ENCODE measurements at places on chromosomes 12 and 14.

GRCh38 chr12:66320996-66321395 lies 18.7 kb downstream of the HELB start:
- DNase-seq = no peak

- no peak for DNase-seq
Observed at GRCh38 chr12:6699989-6700645, 498 bp downstream of the PIANP start.

- no peak for DNase-seq
Observed at GRCh38 chr12:131047789-131048610, 94.3 kb downstream of the ADGRD1 start.

DNA sequence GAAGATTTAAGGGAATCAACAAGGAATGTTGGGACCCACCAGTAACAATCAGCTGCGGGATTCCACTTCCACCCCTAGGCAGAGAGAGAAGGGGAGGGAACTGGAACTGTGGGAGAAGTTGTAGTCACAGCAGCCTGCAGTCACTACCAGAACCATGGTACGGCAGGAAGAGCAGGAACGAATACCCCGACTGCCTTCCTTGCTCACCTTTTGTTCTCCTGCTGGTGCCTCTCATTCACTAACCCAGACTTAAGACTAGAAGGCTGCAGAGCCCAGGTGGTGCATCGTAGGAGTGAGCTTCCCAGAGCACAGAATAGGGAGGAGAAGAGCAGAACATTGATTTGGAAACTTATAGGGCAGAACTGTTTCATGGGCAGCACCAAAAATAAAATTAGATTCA lies 154.2 kb downstream of the DYRK2 start:
- DNase-seq = no peak

- DNase-seq = no peak
Observed at GRCh38 chr12:95014554-95014953, 11.1 kb upstream of the NDUFA12 start.

DNA sequence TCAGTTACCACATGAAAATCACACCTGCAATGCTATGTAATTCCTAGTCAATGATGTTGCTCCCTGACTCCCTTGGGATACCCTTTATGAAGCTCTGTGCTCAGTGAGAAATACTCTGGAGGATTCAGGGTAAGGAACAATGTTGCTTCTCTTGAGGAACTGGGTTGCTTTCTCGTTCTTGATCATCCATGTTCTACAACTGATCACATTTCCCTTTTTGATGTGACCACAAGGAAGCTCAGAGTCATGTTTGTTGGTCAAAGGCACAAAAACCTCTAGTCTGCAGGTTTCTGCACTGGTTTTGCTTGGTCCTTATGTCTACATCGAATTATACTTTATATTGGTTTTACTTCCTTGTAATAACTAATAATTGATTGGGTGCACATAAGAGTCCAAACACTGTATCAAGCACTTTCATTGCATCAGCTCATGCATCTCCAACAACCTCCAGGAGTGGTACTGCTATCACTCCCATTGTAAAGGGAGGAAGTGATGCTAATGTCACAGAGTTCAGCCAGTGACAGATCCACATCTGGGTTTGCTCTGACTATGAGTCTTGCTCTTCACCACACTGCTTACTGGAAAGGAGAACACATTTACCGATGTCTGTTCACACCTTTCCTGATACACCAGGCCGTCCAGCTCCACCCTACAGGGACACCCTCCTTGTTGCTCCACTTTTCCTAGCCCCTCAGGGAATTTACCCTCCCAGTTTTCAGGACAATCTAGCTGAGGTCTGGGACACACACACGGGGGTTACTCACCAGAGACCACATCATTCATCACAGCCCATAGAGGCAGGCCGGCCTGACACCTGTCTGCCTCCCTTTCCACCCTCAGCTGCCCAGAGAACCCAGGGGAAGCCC lies 41.0 kb downstream of the CMKLR1 start:
- no peak for DNase-seq

DNA sequence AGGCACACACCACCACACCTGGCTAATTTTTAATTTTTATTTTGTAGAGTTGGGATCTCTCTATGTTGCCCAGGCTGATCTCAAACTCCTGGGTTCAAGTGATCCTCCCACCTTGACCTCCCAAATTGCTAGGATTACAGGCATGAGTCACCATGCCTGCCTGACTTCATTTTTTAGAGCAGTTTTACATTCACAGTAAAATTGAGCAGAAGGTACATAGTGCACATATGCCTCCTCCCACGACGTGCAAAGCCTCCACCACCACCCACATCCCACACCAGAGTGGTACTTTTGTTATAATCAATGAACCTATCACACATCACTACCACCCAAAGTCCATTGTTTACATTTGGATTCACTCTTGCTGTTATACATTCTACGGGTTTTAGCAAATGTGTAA lies 62.5 kb upstream of the PLEKHG3 start:
- no peak for DNase-seq

DNA sequence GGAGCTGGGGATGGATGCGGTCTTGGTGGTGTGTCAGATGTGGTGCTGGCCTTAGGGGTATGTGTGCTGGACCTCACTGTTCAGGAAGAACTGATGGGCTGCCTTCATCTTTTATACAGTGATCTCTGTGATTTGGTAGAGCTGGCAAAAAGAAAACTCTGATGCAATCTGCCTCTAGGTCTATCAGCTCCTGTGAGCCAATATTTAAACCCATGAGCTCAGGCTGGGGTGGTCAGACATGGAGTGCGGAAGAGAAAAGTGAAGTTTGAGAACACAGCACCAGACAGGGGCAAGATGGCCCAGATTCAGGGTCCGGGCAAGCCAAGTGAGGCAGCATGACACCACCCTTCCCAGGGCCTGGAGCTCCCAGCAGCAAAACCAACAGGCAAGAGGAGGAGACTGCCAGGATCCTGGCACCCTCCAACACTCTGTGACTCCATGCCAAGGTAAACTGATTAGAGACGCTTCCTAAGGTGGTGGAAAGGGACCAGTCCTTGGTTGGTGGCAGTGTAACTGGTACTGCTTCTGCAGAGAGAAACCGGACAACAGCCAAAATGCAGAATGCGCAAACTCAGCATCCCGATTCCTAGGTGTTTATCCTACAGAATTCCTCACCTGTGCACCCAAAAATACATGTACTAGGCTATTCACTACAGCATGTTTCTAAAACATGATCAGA lies 82.3 kb downstream of the CHGA start:
- no peak for DNase-seq

GRCh38 chr12:107580750-107581618 lies 104.6 kb upstream of the PWP1 start:
- no peak for DNase-seq

DNA sequence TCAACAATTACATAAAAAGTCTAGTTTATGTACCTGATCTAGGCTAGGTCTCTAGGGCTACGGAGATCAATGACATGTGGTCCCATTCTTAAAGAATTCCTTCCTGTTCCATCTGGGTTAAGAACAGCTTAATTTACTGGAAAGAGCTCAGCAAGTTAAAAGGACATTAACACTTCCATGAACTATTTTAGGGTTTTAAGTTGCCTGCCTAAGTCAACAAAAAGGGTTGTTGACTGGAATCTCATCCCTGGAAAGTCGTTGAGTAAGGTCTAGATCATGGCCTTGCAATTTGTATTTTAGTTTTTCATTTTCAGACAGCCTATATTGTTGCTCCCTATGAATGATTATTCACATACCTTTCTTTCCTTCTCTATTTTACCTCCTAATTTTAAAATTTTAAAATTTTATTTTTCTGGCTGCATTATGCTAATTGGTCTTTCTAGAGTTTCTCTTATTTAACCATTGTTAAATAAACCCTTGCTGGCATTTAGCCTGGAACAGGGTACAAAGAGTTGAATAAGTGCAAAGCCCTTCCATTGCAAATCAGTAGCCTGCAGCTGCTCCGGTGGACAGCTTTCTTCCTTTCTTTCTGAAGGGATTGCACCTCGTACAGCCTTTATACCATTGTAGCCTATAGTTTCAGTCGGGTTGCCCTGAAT lies 66.3 kb downstream of the VRK1 start:
- no peak for DNase-seq

- DNase-seq = no peak
Observed at GRCh38 chr12:3896801-3897351, 23.7 kb upstream of the PARP11 start.

DNA sequence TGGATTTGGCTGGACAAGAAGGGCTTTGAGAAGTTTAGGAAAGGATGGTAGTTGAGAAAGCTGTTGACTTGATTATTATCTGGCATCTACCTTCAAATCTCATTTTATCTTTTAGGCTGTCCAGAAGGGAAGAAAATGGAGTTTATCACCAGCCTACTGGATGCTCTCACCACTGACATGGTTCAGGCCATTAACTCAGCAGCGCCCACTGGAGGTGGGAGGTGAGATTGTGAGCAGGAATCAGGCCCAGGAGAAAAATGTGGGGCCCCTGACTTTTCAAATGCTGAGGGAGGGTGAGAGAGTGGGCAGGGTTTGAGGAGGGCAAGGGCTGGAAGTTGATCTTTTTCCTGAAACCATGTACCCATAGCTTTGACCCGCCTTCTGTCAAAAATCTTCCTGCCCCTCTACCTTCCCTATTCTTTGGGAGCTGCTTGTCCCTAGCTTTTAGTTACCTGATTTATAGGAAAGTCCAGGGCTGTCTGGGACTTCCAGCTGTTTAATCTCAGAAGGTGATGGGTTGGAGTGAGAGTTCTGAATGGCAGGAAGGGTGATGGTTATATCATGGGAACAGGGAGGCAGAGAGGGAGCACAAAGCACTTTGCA lies 134.2 kb downstream of the SMOC1 start:
- peak; percentile 23 for DNase-seq

DNA sequence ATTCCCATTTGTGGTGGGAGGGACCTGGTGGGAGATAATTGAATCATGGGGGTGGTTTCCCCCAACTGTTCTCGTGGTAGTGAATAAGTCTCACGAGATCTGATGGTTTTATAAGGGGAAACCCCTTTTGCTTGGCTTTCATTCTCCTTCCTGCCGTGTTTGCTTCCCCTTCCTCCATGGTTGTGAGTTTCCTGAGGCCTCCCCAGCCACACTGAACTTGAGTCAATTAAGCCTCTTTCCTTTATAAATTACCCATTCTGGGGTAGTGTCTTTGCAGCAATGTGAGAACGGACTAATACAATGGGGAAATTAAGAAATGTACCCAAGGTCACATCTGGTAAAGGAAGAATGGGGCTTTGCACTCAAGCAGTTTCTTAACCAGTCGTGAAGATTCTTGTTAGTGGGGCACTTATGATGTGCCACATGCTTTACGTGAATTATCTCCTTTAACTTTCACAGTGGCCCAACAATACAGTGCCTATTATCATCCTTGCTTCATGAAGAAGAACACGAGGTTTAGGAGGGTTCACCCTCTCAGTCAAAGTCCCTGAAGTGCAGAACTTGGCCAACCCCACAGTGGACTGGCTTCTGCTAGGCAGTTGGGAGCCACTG lies 234.3 kb downstream of the EFCAB11 start:
- DNase-seq = no peak

GRCh38 chr12:59401862-59402261 lies 194.0 kb upstream of the SLC16A7 start:
- DNase-seq = no peak

- no peak for DNase-seq
Observed at GRCh38 chr12:50032854-50033581, 7.7 kb upstream of the RACGAP1 start.

GRCh38 chr12:98786653-98787052 lies 141.6 kb downstream of the APAF1 start:
- DNase-seq = no peak

- DNase-seq = peak; percentile 22
Observed at GRCh38 chr12:32025906-32026305, 66.7 kb downstream of the RESF1 start.

GRCh38 chr12:4833053-4833452 lies 76.7 kb upstream of the KCNA1 start:
- no peak for DNase-seq

DNA sequence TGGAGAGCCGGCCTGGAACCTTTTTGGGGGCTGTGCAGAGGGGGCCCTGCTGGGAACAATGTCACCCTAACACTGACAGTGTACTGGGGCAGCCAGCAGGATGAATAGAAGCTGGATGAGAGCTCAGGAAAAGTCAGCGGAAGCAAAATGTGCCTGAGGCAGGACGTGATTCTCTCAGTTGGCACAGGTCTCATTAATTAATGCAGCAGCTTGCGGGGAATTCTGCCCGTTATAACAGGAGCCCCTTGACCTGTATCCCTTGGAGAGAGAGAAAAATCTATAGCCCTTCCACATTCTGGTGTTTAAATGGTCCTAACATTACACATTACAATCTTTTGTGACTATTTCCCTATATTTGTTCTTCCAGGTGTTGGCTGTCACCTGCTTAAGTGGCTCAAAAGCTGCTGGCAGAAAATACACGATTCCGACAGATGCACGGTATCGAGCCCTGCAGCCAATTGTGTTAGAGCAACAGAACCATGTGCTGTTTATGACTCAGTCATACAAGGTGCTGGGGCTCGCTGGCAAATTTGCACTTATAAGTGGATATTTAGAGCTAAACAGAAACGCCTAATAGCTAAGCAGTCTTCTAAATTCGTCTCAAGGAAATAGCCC lies 854.7 kb downstream of the AACS start:
- no peak for DNase-seq

GRCh38 chr14:89186856-89187376 lies 230.1 kb downstream of the FOXN3 start:
- DNase-seq = no peak

DNA sequence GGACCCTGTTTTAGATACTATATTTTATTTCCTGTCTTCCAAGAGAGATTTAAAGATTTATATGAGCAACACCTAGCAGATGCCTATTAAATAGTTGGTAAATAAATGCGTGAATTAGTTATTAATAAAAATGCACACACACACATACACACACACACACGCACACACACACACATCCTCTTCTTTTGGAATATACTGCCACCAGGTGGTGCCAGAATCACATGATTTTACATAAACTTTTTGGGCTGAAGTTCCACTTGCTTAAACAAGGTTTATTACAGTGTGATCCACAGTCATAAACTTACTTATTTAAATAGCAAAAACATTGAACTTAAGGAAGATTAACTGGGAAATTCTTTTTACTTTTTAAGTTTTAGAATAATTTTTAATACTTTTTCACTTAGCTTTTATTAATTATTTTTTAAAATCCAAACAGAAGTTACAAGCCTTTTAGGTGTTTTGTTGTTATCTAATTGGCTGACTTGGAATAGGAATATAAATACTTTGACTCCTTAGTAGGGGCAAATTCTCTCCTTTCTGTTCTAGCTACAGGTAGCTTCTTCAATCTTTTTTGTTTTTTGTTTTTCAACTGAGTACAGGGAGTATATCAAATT lies 17.5 kb downstream of the RAD51B start:
- DNase-seq = no peak

DNA sequence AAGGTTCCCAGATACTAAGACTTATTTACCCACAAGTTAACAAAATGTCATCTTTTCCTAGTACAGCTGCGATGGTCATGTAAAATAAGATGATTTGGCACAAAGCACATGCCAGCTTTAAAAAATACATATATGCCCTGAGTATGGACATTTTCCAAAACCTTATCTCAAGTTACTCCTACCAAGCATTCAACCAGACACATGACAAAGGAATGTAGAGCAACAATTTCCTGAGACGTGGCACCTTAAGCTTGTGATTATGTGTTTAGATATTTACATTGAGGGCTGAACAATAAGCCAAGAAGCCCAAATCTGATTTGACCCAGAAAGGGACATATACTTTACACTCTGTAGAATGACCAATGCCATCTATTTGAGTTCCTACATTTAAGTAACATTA lies 24.5 kb upstream of the OVCH1 start:
- DNase-seq = no peak

Measured in stimulated activated CD4-positive, alpha-beta T cell treated with anti-CD3 and anti-CD28 coated beads, Interleukin-4, amount 100 ng/mL, for 48 hours (primary cell).